Activated T-helper 1 cell treated with anti-CD3 and anti-CD28 coated beads, Interleukin-2, amount 50 U/mL, for 16 hours (primary cell): ENCODE measurements at places on chromosomes 11 and 22.
A peak's percentile ranks its signal among the peaks of the same experiment; 100 is the strongest.

- no peak for DNase-seq
Observed at GRCh38 chr22:36171941-36172340, 11.4 kb upstream of the APOL3 start.

DNA sequence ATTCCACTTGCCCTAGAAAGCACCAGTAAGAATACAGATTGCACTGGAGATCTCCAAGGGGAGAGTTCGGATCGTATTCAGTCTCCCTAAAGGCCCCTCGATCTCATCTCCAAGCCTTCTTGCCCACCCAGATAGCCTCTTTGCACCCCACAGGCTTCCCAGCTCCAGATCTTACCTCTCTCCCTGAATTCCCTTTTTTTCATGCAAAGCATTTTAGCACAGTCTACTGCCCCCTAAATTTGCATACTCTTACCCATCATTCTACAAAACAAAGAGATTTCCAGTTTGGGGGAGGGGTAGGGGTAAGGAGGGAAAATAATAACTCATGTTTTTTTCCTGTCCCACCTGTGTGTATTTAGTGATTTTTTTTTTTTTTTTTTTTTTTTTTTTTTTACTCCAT lies 105.2 kb downstream of the NAV2 start:
- no peak for DNase-seq

DNA sequence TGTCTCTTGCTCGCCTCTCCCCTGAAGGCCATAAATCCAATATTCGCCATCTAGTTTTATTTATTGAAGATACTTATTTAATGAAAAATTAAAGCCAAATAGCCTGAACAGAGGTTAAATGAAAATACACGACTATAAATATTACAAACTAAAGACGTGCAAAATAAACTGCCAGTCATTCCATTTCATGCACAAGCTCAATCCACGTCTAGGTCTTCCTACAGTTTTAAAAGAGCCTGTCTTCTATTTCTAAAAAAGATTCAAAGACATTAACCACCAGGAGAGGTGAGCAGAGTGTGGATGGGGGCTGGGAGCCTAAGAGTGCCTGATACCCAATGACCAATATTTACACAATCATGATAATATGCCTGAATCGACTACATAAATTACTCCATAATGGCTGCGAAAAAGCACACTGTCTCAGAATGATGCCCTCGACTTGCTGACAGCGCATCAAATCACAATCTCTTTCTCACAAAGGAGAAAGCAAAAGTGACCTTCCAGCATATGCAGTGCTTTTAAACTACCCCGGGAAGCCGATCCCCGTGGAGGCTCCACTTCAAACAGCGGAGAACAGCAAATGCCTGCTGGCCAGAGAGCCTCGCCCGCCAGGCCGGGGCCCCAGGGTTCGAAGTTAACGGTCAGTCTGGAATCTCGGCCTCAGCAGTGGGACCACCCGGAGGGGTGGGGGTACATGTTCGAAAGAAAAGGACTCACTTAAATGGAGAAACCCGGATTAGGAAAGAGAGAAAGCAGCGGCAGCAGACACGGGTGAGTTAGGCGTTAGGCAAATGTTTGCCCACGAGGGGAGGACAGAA lies 1.7 kb downstream of the FCHSD2 start:
- no peak for DNase-seq

- no peak for DNase-seq
Observed at GRCh38 chr11:12050470-12051286, 42.3 kb upstream of the DKK3 start.

GRCh38 chr11:73141031-73141308 lies 1.1 kb downstream of the FCHSD2 start:
- peak; percentile 8 for DNase-seq

- no peak for DNase-seq
Observed at GRCh38 chr22:32720924-32721323, 80.6 kb upstream of the TIMP3 start.

- peak; percentile 86 for DNase-seq
Observed at GRCh38 chr22:41285441-41285819, 557 bp downstream of the RANGAP1 start.

- DNase-seq, result no peak
Observed at GRCh38 chr11:12240677-12241076, 130.3 kb downstream of the MICAL2 start.

DNA sequence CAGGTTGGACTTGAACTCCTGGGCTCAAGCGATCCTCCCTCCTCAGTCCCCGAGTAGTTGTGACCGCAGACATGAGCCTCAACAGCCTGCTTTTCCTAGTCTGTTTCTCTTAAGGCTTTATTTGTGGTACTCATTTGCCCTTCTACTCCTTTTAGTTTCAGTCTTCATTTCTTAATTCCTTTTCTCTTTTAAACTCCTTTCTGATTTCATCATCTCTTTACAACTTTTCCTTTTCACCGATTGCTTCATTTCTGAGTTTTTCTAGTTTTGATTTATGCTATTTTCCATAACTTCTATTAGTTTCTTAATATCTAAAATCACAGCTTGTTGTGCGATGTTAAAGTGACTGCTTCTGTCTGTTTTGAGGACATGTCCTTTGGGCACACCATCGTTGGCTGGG lies 17.3 kb upstream of the MRGPRF start:
- no peak for DNase-seq

- no peak for DNase-seq
Observed at GRCh38 chr11:37747121-37747520, 1149.1 kb upstream of the RAG2 start.

DNA sequence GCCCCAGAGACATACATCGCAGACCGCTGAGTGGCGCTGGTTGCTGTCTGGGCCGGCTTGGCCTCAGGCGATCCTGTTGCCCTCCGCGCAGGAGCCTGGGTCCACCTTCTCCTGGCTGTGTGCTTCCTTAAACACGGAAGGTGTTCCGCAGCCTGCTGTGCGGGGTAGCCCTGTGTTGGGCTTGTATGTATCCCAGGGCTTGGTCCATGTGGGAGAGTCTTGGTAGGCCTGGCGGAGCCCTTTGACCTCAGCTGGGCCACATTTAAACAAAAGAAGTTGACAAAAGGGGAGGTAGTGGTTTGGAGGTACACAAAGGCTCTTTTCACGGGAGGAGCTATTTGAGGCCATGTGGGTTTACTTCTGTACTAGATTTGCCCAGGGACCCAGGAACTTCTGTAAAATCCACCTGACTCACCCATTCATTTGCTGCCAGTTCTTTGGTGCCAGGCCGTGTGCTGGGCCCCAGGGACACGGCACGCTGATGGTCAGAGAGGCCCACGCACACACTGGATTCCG lies 11.0 kb upstream of the GRAMD4 start:
- no peak for DNase-seq

DNA sequence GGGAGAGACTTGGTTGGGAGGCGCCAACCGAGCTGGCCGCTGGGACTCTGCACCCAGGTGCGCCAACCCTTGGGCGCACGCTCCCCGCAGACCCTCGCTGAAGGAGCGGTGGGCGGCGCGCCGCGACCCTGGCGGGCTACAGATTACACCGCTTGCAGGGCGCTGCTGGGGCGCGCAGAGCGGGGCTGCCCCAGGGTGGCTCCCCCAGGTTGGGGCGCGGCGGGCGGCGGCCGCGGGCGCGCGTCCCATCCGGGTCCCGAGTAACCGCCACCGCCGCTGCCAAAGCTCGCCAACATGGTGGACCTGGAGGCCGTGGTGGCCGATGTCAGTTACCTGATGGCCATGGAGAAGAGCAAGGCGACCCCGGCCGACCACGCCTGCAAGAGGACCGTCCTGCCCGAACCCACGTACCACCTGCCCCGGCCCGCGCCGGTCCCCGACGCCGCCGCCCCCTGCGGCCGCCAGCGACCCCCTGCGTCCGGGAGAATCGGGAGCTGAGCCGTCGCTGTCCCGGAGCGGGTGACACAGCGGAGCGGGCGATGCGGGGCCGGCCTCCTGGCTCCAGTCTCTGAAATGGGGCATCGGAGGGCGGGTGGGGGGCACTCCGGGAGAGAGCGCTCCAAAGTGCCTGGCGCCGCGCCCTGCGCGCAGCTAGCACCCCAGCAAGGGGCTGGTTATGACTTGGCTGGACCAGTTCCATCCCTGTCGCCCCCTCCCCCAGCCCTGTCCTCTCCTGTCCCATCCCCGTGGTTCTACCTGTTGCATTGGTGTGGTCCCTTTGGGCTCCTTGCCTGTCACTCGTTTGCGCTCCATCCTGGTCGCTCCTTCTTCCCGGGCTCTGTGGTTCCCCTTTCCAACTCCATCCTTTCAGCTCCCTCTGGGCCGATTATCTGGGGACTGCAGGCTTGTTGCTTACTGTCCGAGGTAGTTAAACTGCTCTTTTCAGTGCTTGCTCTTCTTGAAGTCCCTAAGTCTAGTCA lies 143.3 kb upstream of the GRK3 start:
- no peak for DNase-seq

- DNase-seq, result no peak
Observed at GRCh38 chr11:76561245-76561644, 109.3 kb downstream of the LRRC32 start.

- DNase-seq, result no peak
Observed at GRCh38 chr11:9943386-9944110, 279.7 kb downstream of the SWAP70 start.

GRCh38 chr11:131903074-131903473 lies 532.7 kb downstream of the NTM start:
- no peak for DNase-seq

GRCh38 chr11:9008011-9008550 lies 4.3 kb upstream of the NRIP3 start:
- no peak for DNase-seq

GRCh38 chr11:87213444-87213843 lies 175.7 kb downstream of the TMEM135 start:
- no peak for DNase-seq

- no peak for DNase-seq
Observed at GRCh38 chr22:39184586-39185577, 32.4 kb upstream of the CBX7 start.

GRCh38 chr22:44870021-44870420 lies 117.6 kb downstream of the ARHGAP8 start:
- no peak for DNase-seq

GRCh38 chr11:80346353-80347059 lies 905.7 kb upstream of the TENM4 start:
- DNase-seq, result no peak

GRCh38 chr11:101759771-101760450 lies 154.9 kb upstream of the CEP126 start:
- DNase-seq, result no peak

DNA sequence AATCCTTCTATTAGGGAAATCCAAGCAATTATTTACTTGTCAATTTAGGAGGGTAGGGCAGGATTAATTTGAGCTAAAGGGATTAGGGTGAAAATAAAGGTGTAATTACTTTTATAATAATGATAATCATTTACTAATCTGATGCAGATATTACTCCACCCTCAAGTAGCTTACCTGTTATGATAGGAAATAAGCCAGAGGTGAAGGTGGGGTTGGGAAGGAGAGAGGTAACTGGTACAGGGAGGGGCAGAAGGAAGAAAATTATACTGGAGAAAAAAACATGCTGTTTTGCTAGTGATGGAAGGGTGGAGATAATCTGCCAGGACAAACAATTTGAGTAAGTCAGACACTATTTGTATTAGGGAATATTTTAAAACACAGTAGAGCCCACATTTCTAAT lies 157.7 kb downstream of the BARX2 start:
- no peak for DNase-seq

DNA sequence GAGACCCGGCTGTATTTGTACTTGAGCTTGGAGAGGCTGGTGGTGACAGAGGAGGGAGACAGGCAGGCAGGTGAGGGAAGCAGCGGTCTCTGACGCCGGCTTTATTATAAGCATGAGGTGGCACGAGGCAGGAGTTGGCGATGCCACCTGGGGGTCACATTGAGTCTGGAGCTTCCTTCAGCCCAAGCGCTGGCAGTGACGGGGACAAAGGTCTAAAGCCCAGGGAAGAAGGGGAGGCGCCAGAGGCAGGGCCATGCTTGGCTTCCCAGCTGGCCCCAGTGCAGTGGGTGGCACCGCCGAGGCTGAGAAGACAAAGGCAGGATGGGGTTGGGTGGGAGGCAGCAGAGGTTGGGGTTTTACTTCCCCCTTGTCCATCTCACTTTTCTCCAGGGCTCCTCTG lies 4.5 kb downstream of the FXYD2 start:
- no peak for DNase-seq

DNA sequence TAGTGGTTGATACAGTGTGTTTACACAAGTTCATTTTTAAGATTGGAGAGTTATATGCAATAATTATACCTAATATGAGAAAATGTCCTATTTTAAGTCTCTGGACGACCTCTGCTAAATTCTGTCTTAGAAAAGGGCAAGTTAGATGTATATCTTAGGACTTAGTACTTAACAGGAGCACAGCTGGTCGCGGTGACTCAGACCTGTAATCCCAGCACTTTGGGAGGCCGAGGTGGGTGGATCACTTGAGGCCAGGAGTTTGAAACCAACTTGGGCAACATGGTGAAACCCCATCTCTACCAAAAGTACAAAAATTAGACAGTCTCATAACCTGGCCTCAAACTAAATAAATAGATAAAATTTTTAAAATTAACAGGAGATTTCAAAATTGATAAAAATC lies 27.2 kb downstream of the BSX start:
- DNase-seq, result no peak

DNA sequence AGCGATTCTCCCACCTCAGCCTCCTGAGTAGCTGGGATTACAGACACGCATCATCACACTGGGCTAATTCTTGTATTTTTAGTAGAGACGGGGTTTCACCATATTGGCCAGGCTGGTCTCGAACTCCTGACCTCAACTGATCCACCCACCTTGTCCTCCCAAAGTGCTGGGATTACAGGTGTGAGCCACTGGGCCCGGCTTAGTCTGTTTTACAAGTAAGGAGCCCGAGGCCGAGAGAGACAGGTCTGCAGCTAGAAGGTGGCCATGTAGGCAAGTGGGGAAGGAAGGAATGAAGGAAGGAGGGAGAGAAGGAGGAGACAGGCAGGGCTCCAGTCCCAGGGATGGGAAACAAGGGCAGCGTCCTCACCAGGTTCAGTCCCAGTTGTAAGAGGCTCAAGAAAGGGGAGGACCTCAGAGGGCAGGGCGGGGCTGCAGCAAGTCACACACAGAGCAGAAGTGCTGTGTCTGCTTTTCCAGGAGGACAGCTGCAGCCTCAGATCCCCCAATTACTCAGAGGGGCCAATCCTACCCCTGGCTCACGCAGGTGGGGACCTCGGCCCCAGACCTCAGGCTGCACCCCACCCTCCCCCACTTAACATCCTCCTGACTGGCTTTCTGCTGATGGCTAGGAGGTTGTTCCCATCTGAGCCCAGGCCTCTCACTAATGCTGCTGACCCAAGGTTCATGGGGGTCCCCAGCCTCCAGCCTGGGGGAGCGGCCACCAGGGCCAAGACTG lies 53.8 kb upstream of the PRR5 start:
- no peak for DNase-seq

DNA sequence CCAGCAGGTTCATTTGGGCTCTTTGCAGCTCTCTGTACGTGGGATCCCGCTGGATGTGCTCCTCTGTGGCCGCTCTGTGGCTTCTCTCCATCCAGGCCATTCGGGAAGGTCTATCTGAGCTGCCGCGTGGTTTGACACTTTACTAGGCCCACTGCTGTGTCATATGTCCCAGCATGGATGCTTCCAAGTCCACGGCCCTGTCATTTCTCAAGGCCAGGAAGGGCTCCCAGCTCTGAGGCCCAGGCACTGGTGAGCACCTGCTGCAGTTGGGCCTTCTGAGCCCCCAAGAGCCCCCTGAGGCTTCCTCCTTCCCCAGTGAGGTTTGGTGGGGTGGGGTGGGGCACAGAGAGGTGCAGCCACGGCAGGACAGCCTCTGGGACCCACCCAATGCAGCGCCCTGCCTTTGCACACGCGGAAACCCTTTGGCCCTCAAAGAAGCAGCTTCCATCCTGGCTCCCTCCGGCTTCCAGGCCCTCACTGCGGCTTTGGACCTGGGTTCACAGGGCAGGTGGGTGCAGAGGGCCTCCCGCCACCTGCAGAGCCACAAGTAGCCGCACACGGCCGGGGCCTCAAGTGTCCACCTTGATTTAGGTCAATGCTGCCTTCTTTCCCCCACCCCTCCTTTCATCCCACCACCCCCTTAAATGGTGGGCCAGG lies 44.5 kb upstream of the FGF3 start:
- no peak for DNase-seq

- no peak for DNase-seq
Observed at GRCh38 chr11:70016666-70017367, 61.3 kb upstream of the ANO1 start.
